ENCODE measurements at places on chromosomes 13 and 19.

- DNase-seq, result no peak
Measured at GRCh38 chr19:13153569-13154240, 3.5 kb downstream of the IER2 start.

DNA sequence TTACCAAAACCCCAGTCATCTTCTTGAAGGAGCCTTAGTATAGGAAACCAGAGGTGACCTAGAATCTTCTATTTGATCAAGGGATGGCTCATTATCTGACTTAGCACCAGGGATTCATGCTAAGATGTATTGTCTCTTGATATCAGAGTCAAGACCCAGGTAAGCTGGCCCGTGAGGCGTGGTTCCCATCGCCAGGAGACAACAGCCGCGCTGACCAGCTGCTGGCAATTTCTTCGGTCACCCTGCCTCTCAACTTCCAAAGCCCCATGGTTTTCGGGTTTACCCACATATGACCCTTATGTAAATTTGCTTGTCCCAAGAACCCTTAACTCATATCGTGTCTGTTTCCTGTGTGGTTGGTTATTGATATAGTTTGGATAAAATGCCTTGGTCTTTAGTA lies 77.7 kb upstream of the VSTM2B start:
- DNase-seq, result no peak

DNA sequence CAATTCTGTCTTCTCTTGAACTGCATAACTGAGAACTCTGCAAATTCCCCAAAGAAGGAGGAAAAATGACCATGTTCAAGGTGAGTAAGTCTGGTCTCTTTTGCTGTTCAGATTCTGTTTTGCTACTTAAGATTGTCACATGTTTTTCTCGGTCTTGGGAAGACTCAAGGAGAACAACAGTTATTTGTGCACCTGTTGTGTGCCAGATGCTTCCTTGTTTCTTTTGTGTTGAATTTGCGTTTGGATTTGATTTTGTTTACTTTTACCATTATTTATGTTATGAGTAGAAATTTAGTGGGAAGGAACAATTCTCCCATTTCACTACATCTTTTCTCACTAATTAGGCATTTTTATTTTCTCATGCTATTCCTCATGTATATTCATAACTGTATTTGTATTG lies 4.4 kb downstream of the ZNF284 start:
- DNase-seq, result no peak

- DNase-seq, result no peak
Measured at GRCh38 chr19:1340681-1341469, 42.8 kb upstream of the NDUFS7 start.

- no peak for DNase-seq
Measured at GRCh38 chr13:102460806-102461205, 59.0 kb upstream of the FGF14 start.

DNA sequence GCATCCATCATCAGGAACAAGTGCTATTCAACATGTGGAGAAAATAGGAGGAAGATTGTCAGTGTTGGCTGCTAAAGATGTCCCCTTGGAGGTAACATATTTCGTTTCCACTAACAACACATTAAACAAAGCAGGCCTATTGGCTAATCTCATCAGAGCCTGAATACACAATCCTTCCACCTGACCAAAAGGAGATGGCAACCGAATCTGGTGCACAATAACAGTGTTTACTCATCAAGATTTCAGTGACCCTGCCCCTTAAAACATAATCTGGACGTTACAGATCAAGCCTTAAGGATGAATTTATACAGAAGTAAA lies 582.5 kb downstream of the EFNB2 start:
- DNase-seq, result no peak

DNA sequence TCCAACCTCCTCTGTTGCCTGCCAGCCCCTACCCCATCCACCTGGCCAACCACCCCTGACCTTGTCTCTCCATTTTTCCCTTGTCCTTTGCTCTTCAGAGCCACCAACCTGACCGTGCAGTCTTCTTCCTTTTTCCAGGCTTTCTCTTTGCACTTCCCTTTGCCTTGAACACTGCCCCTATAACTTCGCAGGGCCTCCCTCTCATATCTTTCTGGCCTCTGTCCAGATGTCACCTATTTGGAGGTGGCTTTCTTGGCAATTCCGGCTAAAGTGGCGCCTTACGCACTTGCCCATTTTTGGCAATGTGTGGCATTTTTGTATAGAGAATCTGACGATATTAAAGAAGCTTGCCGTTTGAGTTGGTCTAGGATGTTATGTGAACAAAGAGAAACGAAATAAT lies 844 bp downstream of the ZNF543 start:
- DNase-seq, result no peak

GRCh38 chr19:1081301-1082164 lies 13.6 kb downstream of the POLR2E start:
- DNase-seq, result no peak

DNA sequence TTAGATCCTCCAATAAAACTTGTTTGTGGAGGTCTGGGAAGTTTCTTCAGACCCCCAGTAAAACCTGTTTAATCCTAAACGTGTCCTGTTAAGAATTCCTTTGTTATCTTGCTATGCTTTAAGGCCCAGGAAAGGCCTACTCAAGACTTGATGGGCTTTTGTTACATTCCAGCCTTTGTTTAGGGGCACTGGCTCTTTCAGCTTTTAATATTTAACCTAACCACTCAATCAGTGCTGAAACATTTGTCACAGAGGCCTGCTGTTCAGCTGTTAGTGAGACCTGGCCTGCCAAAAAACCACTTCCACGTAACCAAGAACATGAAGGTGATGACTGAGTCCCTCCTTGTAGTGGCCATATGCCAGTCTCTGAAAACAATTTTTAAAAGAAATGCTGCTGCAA lies 41.7 kb downstream of the PCDH17 start:
- DNase-seq, result no peak

- DNase-seq, result no peak
Measured at GRCh38 chr13:30920162-30920909, 12.1 kb upstream of the TEX26 start.

Measured in Jurkat, Clone E6-1 (cell line).